Osteoblast (primary cell): ENCODE measurements at places on chromosomes 13 and 19. TPM values are rescaled to one million over a fixed set of nuclear protein-coding genes. Genes with fewer than 3 reads are reported as not detected.
A peak's percentile ranks its signal among the peaks of the same experiment; 100 is the strongest.

DNA sequence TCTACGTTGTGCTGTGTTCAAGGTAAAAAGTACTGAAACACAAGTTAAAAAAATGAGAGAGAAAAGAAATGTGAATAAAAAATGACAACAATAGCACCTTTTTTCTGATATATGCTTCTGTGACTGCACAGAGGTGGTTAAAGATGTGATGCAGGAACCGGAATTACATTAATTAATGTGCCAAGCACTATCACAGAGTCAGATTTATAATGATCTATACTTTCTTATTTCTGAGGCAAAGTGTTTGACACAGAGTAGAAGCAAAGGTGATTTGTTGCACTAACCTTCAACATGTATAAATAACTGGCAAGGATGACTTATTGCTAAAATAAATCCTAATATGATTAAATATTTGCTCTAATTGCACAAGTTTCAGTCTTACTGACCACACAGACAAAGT, 654.6 kb upstream of the SLITRK1 start:
- no peak for DNase-seq

- DNase-seq: peak; percentile 93
Measured at GRCh38 chr19:57269515-57270250, 10.6 kb upstream of the ZNF460 start.

DNA sequence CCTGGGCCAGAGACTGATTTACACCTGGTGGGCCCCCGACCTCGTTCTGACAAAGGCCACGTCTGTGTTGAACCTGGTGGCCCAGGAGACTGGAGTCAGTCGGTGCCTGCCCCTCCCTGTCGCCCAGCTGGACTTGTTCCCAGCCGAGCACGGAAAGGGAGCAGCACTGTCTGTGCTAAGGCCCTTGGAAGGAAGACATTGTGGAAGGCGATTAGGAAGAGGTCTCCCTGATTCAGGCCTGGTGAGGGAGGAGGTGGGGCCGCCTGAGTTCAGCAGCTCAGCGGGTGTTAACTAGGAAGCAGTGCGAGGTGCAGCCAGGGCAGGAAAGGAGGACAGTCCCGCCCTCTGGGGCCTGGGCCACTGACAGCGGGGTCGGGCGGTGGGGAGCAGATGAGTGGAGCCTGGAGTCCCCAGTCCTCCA, 64.7 kb downstream of the GPR12 start:
- DNase-seq: no peak

DNA sequence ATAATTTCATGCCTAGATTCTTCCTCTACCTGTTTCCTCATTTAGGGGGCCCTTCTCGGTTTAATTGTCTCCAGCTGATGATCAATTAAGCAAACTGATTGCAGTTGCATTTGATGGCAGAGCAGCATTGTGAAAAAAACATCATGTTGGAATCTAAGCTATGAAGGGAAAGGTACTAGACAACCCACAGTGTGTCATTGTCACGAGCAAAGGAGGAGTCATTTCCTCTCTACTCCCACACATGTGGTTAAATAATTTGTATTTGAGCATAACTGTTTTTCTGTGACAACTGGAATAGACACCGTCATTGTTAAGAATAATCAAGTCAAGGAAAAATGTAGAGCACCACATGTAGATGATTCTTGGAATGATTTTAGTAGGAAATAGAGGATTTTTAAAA, 240.3 kb downstream of the DCT start:
- DNase-seq: peak; percentile 44

DNA sequence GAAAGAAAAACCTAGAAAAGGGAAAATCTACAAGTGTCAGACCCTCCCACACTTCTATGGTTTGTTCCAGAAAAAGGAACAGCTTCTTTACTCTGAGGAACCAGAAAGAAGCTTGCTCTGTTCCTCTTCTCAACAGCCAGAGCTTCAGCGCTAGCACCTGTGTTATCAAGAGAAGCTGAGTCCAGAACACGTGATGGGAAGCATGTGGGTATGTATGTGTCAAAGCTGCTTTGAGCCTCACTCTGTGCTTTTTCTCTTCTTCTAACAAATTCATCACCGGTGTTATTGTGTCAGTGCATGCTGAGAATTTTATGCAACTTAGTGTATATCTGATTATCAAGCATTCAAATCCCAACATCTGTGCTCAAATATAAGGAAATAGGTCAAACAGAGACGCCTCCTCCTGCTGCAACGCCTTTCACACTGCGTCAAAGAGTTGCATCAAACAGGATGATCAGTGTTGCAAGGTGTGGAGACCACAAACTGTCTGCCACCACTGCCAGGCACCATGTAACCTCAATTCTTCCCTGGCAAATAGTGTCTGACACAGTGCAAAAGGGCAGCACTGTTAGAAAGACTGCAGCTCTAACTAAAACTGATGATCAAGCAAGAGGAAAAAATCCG, 83.9 kb downstream of the LRRC63 start:
- DNase-seq: peak; percentile 21

GRCh38 chr19:44617110-44617880, 3.9 kb downstream of the IGSF23 start:
- DNase-seq: no peak

DNA sequence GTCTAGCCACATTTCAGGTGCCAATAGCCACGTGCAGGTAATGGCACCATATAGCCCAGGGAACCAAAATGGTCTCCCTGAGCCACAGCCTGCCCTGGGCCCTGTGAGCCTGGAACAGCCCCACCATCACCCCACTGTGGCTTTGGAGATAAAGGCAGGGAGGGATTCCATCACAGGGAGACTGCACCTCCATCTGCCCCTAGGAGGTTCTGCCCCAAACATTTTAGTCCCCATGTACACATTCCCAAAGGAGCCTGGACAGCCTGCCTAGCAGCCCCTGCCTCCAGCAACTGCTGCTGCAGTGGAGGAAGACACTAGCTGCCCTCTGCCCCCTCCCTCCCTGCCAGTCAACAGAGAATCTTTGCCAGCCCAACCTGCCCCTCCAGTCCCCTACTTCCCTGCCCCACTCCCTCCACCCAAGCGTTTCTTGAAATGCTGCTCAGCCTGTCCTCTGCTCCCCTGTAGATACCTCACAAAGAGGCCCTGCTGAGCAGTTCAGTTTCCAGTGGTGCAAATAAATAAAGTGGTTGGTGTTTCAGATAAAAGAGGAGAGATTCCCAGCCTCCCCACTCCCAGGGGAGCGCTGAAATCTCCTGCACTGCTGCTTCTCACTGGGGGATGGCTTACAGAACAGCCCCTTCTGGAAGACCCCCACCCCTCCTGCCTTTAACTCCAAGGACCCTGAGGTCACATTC, 921.8 kb downstream of the UQCRFS1 start:
- no peak for DNase-seq

GRCh38 chr19:32465176-32465575, 59.6 kb downstream of the DPY19L3 start:
- DNase-seq: no peak

- no peak for DNase-seq
Measured at GRCh38 chr13:28031220-28031895, 42.9 kb upstream of the URAD start.

GRCh38 chr19:38018694-38019395, 111.8 kb downstream of the SIPA1L3 start:
- no peak for DNase-seq

DNA sequence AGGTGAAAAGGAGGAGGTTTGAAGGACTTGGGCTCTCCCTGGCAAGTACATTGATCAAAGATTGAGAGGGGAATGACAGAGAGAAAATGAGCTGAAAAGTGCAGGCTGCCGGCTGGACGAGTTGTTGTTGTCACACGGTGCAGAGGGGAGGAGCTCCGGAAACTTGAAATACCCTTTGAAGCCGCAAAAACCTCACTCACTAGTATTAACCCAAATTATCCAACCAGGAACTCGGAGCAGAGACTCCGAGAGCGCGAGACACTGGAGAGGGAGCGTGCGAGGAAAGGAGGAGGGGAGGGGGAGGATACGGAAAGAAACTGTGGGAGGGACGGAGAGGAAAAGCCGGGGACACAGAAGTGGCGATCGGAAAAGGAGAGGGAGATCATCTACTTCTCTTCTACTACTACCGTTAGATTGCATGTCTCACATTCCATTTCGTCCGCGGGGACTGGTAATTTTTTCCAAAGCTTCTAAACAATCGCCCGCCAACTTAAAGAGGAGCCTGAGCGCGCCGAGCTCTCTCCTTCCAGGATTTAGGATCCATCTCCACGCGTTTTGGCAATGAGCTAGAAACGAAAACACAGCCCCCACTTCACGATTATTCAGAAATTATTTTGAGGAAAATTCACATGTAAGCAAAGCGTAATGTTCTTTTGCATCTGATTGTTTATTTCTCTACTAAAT, at the start of gene DACH1:
TSS of gene DACH1 (minus strand) at position 74 of the 684 bp plus-strand sequence.
- peak; percentile 77 for DNase-seq

DNA sequence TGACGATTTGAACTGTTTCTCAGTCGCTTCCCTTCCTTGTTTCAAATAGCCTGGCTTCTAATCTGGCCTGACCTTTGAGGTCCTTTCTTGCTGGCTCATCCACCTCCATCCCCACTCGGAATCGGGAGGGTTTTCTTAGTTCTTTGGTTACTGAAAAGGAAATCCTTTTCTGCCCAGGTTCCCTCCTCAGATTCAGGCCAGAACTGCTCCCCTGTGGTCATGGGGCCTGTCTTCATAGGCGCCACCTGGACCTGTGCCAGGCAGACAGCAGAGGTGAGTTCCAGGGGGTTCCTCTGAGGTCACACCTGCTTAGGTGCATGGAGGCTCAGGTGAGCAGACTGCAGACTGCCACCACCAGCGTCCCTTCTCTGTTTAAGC, 62.4 kb downstream of the AKAP11 start:
- DNase-seq: peak; percentile 39

- peak; percentile 90 for DNase-seq
Measured at GRCh38 chr19:46428239-46429135, at the start of gene PNMA8C. Gene PNMA8C, minus strand, starts transcription at chr19:46428936. Its CDS starts 577 bp downstream, at chr19:46428359.

GRCh38 chr13:66842766-66843165, 387.4 kb downstream of the PCDH9 start:
- no peak for DNase-seq

- DNase-seq: no peak
Measured at GRCh38 chr13:72431981-72432682, 295.3 kb downstream of the MZT1 start.

DNA sequence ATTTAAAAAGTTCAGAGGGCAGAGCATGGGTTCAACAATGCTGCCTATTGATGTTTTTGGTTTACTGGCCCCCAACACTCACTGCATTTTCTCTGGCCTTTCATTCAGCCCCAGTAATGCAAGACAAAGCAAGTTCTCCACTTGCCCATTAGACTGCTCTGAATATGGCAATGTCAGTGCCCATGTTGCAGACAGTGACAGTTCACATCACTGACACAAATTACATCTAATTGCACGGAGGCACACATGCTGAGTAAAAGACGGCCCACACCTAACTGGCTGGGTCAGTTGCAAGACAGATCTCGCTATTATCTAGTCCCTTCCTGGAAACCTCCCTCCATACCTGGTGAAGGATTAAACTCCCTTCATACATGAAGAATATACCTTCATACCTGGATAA, 54.0 kb downstream of the ENOX1 start:
- no peak for DNase-seq

- no peak for DNase-seq
Measured at GRCh38 chr13:77514336-77514726, 21.2 kb upstream of the SCEL start.

- DNase-seq: peak; percentile 95
Measured at GRCh38 chr13:21670006-21670882, 629 bp upstream of the FGF9 start.

GRCh38 chr19:40150170-40150569, 41.1 kb upstream of the MAP3K10 start:
- peak; percentile 11 for DNase-seq

DNA sequence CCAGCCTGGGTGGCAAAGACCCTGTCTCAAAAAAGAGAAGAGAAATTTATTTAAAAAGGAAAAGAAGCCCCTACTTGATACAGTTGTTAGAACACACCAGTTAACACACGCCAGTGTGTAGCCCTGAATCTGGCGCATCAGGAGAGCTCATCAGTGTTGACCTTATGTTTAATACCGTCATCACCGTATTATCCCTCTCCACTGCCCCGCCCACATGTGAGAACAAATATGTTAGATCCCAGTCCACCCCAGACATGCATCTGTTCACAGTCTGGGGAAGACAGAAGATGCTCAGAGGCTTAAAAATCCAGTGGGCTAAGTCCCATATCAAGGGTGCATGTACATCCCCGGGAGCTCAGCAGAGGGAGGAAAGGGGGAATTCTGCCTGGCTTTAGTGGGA, 155.2 kb downstream of the DPF1 start:
- DNase-seq: no peak

ZFP82 gene
- total RNA-seq: 9.0 and 10.3 TPM in 2 replicates

ADGRE3 gene
- total RNA-seq: not detected in 2 replicates

CRLF1 gene
- 6.9 and 15.9 TPM in 2 replicates for total RNA-seq

FREM2 gene
- not detected in 2 replicates for total RNA-seq

OR10H1 gene
- total RNA-seq: not detected in 2 replicates

GJB2 gene
- under 0.01 and 0.29 TPM in 2 replicates for total RNA-seq

TNNI3 gene
- not detected in 2 replicates for total RNA-seq

CCL25 gene
- not detected in 2 replicates for total RNA-seq

NOP53 gene
- total RNA-seq: 55.7 and 56.6 TPM in 2 replicates

ZNF66 gene
- total RNA-seq: 3.3 and 4.1 TPM in 2 replicates

HNRNPUL1 gene
- 113 and 114 TPM in 2 replicates for total RNA-seq

SUCLA2 gene
- total RNA-seq: 36.6 and 45.4 TPM in 2 replicates
